ENCODE measurements at places on chromosomes 1 and 21. TPM values are rescaled to one million over a fixed set of nuclear protein-coding genes. Genes with fewer than 3 reads are reported as not detected.

DNA sequence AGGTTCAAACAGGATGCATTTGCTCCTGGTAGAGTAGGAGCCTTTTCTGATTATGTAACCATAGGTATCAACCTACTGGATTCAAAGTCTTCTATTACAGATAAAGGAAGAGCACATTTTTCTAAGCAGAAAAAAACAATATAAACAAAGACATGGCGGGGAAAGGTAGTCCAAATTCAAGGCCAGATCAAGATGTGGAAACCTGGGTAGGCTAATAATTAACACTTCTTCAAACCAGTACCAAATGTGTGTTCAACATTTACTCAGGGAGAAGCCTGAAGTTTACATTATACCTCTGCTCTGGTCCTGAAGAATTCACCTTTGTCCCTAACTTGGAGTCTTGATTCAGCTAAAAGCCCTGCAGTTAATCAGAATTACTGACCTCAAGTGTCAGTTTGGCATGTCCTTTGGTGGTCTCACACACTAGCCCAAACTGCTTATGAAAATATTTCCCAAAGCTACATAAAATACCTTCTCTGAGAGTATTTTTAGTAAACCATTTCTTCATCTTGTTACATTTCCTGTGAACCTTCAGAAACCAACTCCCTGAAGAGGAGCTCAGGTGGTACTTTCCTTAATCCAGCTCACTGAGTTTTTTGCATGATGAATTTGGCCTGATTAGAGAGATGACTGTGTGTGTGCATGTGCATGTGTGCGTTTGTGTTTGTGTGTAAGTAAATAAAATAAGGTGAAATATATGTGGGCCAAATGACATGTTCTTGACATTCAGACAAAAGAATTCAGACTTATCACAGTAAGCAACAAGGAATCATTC, 70.2 kb downstream of the TOR3A start:
- no peak for DNase-seq

- DNase-seq: peak; percentile 41
These were observed 6.1 kb downstream of the TFF3 start for GRCh38 chr21:42308914-42309752.

DNA sequence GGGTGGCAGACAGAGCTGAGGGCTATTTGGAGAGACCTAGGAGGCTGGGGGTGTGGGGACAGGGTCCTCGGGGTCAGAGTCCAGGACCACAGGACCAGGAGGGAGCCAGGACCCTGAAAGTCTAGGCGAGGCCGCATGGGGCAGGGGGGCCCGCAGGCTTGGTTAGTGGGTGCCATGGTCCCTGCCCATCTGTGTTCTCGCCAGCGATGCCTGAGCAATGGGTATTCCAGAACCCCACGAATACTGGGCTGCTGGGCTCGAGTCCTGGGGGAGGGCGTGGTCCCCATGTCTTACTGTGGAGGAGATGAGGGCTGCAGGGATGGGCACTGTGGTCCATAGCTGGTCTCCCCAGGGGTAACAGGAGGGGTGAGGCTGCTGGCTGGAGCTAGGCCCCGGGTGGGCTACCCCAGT, 2.0 kb downstream of the KRTAP10-6 start:
- DNase-seq: no peak

Gene GPR25
- total RNA-seq: not detected

GRCh38 chr1:184056921-184057555, 5.5 kb downstream of the TSEN15 start:
- no peak for DNase-seq

GRCh38 chr1:55204997-55205396, 10.2 kb downstream of the USP24 start:
- DNase-seq: no peak

Gene FAM110D
- 6.3 TPM for total RNA-seq

GRCh38 chr1:33367485-33368405, 46.8 kb upstream of the A3GALT2 start:
- DNase-seq: peak; percentile 95

DNA sequence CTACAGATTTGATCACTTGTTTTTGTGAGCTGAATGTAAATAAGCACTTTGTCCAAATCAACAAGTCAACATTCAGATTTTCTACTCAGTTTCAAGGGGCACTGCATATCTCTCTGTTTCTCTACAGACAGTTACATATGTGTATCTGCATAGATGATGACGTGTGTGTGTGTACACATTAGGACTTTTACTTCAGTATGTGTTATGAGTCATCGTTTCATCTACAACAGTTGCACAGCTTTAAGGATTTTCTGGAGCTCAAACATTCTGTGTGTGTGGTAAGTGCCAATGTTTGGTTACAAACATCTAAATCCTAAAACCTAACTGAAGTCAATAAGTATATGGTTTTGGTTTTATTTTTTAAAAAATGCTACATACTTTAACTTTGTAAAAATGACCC, 494.5 kb upstream of the PBX1 start:
- no peak for DNase-seq

DNA sequence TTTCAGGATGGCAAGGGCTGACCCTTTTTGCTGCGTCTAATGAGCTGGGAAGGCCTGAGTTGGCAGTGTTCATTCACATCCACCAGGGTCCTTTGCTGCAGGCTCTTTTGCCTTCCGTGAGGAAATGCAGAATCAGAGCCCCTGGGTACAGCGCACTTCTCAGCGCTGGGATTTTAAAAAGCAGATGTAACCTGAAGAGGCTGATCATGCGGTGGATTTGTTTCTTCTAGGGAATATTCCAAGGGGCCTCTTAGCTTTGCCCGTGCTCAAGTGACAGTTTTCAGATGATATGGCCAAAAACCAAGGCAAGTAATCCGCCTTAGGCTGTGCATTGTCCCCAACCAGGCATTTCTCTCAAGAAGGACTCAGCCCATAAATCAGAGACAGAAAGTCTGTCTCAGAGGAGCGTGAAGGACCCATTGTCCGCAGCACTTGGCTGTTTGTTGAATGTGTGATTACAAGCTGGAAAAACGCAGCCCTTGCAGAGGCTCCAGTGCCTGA, 237.6 kb downstream of the PTPRC start:
- DNase-seq: no peak

GRCh38 chr1:29713857-29714256, 477.5 kb downstream of the PTPRU start:
- no peak for DNase-seq

GRCh38 chr1:19799230-19800075, at the start of gene TMCO4:
Gene TMCO4 (minus strand): TSS chr1:19799916. CDS start chr1:19780758, 19,158 bp downstream.
- DNase-seq: peak; percentile 91

DNA sequence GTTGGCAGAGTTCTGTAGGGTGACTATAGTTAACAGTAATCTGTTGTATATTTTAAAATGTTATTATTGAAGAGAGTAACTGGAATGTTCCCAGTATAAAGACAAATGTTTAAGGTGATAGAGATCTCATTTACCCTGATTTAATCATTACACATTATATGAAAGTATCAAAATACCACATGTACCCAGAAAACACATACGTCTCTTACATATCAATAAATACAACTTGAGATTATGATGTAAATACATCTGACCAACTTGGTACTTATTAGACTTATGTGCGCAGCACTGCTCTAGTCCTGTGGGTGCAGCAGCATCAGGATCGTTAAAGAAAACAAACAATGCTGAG, 670 bp upstream of the PARK7 start:
- no peak for DNase-seq

Gene TCHHL1
- 0.42 TPM for total RNA-seq

DNA sequence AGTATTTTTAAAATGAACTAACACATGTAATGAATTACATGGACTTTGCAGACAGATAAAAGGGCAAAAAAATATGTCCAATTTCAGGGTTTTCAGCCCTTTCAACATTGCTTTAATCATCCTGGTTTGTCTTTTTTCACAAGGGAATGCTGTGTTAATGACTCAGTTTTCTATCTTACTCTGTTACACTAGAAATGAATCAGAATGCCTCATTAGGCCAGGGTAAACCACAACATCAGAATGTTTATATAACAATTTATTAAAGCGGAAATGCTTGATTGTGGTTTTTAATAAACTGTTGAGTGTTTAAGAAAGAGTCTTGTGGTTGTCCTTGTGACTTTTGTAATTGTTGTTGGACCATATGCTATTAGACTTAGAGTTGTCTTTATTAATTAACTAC, 13.5 kb downstream of the GORAB start:
- no peak for DNase-seq

DNA sequence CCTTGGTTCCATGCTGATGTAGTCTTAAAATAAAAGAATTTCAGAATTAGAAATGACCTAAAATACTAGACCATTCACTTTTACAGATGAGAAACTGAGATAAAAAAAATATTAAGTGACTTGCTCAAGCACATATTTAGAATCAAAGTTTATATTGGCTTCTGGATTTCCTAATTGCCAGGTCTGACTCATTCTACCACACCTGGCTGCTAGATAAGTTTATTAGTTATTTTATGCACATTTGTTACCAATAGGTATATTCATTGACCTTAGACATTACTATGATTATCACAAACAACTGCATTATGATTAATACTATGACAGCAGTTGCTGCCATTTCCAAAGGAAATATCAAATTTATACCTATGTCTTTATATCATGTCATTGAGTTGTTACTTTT, 497.5 kb downstream of the RWDD3 start:
- DNase-seq: no peak

DNA sequence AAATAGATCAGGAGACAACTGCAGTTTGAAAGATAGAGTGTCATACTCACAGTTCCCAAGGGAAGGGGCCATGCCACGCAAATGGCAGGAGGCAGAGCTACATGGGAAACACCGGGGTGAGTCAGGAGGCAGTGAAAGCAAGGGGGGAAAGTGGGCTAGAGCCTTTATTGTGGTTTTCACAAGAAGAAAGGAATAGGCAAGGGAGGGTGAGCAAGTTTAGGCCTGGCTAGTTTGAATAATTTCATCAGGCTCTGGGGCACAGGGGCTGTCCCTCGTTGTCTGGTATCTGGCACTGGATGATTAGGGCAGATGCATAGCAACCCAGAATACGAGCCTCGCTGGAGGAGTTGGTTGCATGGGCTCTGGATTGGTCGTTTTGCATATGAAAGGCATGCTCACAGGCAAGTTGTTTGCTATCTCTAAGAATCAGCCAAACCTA, 17.0 kb upstream of the ITLN2 start:
- DNase-seq: no peak

Gene TMEM240
- 1.4 TPM for total RNA-seq

GRCh38 chr1:13605159-13605558, 21.5 kb downstream of the PDPN start:
- no peak for DNase-seq

DNA sequence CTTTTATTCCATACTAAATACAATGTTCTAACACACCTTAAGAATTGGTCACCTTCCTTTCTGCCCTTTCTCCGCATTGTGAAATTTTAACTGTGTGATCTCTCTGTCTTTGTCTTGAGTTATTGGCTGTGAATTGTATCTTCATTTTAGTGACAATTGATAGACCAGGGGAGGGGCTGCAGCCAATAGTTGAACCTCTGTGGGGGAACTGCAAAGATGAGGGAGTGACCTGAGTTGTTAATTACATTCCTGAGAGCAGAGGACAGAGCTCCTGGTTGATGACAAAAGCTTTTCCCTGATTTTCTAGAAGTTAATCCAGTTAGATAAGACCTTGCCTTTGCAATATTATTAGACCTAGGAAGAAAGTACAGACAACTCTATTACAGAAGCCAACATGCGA, 1535.7 kb downstream of the BRINP3 start:
- DNase-seq: no peak

- no peak for DNase-seq
These were observed 3.1 kb downstream of the PRKAB2 start for GRCh38 chr1:147169171-147169570.

Gene AMY2B
- 15.8 TPM for total RNA-seq

Gene APOBEC4
- not detected for total RNA-seq

Gene F3
- total RNA-seq: 418 TPM

GRCh38 chr21:46454142-46454541, 4.5 kb upstream of the DIP2A start:
- no peak for DNase-seq

- DNase-seq: peak; percentile 1
These were observed 49.5 kb downstream of the SETD4 start for GRCh38 chr21:36010801-36011200.

DNA sequence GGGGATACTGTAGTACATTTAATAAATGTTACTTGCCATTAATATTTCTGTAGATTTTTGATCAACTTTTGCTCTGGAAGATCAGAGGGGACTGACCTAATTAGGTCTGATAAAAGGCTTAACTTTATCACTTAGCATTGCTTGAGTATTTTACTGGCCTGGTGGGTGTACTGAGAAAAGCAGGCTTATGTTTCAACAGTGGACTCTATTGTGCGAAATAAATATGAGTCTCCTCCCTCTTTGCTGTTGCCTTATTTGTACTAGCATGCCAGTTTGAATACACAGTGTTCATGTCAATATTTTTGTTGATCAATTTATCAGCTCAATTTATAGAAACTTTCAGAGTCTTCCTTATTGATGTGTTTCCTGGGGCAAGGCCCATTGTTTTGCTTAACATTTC, 49.1 kb downstream of the EBNA1BP2 start:
- no peak for DNase-seq

DNA sequence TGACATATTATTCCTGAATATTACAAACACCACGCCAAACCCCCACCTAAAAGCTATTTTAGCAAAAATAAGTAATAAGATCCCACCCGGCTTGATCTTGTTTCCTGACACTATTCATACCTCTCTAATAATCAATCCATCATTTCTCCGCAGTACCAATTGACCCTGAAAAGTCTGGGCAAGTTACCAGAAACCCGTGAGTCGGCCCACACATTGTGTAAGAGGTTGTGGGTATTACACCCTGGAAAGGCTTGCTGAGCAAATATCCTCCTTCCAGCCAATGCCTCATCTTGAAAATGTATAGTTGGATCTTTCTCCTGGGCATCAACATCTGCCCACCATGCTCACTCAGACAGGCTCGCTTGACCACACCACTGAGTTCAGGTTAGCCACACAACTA, 451.0 kb downstream of the TTLL7 start:
- no peak for DNase-seq

GRCh38 chr1:93774707-93775106, 93.1 kb upstream of the BCAR3 start:
- DNase-seq: no peak

Gene CTSK
- total RNA-seq: 76.4 TPM

GRCh38 chr1:66326867-66327266, 207.1 kb upstream of the SGIP1 start:
- no peak for DNase-seq

GRCh38 chr1:11518016-11518701, 39.2 kb downstream of the DISP3 start:
- DNase-seq: peak; percentile 71

- peak; percentile 89 for DNase-seq
These were observed 1530.9 kb upstream of the TPTE start for GRCh38 chr21:8990326-8991087.

GRCh38 chr1:153272186-153272585, 12.7 kb downstream of the LORICRIN start:
- DNase-seq: no peak

- no peak for DNase-seq
These were observed 76.4 kb downstream of the HS2ST1 start for GRCh38 chr1:86990826-86991225.
